ENCODE measurements at places on chromosomes 5 and 9. TPM values are rescaled to one million over a fixed set of nuclear protein-coding genes. Genes with fewer than 3 reads are reported as not detected.

DNA sequence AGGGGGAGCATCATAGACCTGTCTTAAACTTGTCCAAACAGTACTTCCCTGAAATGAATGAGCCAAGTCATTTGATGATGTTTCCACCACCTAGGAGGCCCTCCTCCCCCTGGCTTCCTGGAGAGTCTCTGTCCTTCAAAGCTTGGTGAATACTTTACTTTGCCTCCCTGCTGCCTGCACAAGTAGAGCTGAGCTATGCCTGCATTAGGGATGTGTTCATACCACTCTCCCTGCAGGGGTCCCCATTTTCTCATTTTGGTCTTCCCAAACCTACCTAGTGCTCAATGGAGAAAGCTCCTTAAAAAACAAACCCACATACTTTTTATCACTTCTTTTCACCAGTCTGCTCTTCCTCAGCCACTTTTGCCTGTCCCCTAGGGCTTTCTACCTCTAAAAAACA lies 7.7 kb downstream of the CCNI2 start:
- peak; percentile 50 for DNase-seq

GRCh38 chr9:136187683-136188586 lies 17.0 kb downstream of the LHX3 start:
- DNase-seq = no peak

GRCh38 chr9:36550135-36550534 lies 22.6 kb upstream of the MELK start:
- no peak for DNase-seq

The PCDHGB6 gene
- 2.2 TPM for polyA plus RNA-seq

DNA sequence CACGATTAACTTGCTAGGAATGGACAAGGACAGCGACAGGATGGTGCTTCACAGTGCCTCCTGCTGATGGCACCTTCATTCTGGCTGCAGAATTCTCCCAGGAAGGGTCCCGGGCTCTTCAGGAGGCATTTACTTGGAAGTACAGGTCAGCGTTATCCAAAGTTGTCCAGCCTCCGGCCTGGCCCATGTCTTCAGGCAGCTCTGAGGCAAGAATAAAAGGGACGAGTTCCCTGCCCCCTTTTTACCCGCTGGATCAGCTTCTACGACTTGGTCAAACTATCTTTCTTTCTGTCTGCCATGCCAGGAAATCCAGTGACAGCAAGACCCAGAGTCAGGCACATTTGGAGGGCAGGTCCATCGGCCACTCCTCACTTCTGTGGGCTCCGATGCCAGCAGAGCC lies 23.4 kb upstream of the GABBR2 start:
- DNase-seq = no peak

GRCh38 chr9:91035825-91036208 lies 234.2 kb downstream of the SYK start:
- DNase-seq = no peak

- DNase-seq = no peak
Observed at GRCh38 chr9:131703697-131704096, 36.2 kb downstream of the RAPGEF1 start.

The EEIG1 gene
- 13.4 TPM for polyA plus RNA-seq

DNA sequence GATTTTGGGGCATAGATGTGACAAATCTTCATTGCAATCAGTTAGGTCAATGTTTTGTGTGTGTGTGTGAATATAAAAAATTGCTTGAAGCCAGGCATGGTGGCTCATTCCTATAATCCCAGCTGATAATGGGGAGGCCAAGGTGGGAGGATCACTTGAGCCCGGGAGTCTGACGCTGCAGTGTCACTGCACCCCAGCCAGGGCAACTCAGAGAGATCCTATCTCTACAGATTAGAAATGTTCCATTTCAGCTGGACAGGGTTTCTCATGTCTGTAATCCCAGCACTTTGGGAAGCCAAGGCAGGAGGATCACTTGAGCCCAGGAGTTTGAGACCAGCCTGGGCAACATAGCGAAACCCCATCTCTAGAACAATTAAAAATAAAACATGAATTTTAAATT lies 11.5 kb downstream of the OR2V2 start:
- no peak for DNase-seq

DNA sequence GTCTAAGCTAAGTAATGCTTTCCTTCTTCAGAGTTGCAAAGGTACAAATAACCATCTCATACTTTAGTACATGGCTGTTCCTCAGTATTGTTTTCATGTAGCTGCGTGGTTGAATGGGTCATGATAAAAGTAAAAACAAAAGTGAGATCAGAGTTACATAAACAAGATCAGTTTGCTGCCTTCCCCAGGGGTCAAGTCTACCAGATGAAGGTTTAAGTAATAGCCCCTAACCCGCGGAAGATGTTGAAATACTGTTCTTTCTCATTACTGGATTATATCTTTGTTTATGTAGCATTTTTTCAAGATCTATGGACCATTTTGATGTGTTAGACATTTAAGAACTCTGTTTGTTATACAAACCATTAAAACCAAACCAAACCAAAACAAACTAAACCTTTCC lies 34.1 kb upstream of the ARRDC3 start:
- peak; percentile 7 for DNase-seq

DNA sequence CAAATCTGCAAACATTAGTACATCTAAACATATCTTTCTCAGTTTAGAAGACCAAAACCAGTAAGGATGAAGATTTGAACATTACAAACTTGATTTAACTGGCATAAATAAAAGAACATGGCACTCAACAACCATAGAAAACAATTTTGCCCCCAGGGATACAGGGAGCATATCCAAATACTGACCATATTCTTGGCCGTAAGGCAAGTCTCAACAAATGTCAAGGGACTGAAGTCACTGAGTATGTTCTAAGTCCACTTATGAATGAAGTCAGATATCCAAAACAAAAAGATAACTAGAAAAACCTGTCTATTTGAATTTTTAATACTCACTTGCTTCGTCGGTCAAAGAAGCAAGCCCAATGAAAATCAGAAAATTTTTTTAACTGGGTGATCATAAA lies 14.1 kb downstream of the FEM1C start:
- DNase-seq = no peak

DNA sequence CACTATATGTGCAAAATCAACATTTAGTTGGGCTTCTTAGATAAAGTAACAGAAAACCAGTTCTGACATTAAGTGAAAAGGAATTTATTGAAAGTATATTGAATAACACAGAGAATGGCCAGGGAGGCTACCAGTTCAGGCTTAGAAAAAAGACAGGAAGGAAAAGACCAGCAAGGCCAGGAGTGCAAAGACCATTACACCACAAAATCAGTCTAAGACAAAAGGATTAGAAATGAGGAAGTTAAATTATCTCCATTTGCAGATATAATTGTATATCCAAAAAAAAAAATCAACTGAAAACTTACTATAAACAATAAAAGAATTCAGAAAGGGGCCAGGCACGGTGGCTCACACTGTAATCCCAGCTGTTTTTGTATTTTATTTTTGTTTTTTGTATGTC lies 4.8 kb upstream of the TEX10 start:
- no peak for DNase-seq

DNA sequence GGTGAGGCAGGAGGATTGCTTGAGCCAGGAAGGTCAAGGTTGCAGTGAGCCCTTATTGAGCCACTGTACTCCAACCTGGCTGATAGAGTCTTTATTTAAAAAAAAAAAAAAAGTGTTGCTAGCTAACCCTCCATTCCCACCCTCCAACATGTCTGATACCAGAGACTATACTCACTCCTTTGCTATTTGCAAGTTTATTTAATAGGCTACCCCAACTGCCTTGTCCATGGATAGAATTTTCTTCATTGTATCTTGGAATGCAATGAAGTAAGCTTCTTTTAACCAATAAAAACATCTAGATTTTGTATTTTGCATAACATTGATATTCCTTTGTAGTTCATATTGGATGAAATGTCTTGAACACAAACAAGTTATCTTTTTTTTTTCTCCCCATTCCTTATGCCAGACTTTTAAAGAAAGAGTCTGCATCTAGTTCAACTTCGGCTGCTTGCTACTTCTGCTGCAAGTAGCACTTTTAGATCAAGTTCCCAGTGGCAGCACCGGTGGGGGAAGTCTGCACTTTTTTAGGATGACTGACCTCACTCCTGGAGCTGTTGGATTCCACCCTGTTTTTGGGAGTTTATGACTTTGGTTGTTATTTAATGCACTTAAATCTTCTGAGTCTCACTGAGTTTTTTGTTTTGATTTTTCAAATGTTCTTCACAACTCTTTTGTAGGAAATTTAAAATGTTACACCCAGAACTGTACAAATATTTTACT lies 112.5 kb downstream of the UHRF2 start:
- no peak for DNase-seq

- no peak for DNase-seq
Observed at GRCh38 chr9:130763331-130764171, 70.0 kb downstream of the EXOSC2 start.

- DNase-seq = no peak
Observed at GRCh38 chr5:171495122-171495700, 75.8 kb downstream of the FGF18 start.

GRCh38 chr5:82885627-82886389 lies 191.4 kb downstream of the TMEM167A start:
- no peak for DNase-seq

The TMEFF1 gene
- 0.01 TPM for polyA plus RNA-seq

DNA sequence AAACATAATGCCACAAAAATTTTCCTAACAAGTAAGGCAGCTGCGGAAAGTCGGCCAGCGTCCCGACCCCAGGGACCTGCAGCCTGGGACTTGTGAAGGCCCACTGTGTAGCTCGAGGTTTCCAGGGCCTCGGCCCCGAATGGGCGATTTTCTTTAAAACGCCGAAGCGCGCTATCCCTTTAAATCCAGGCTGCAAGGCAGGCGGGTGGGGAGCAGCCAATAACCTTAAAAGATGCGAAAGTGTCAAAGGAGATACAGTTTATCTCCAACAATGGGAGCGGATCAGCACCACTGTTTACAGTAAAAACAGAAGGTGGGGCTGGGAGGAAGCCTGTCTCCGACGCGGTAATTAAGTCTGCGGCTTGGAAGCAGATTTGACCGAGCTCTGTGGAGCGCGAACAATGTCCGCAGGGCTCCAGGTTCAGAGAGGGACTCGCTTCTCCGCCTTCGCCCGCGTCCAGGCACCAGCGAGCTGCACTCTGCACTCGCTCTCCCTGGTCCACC lies 1.7 kb upstream of the ZSWIM6 start:
- peak; percentile 77 for DNase-seq

The CCDC192 gene
- polyA plus RNA-seq = 0.08 TPM

The SPINK6 gene
- 0.25 TPM for polyA plus RNA-seq

All from lung (tissue), 17 donors.